ENCODE measurements at places on chromosomes 4 and X.
A peak's percentile ranks its signal among the peaks of the same experiment; 100 is the strongest.

GRCh38 chr4:139975830-139976272, 178.1 kb downstream of the MAML3 start:
- DNase-seq, result no peak
- H3K36me3 ChIP-seq, result peaks cover 10% of the 10 kb centered on the region
- no peak overlapping the region for H3K4me3 ChIP-seq
- H3K27me3 ChIP-seq, result no peaks in the 10 kb centered on the region
- H3K4me1 ChIP-seq, result peaks cover 64% of the 10 kb centered on the region

DNA sequence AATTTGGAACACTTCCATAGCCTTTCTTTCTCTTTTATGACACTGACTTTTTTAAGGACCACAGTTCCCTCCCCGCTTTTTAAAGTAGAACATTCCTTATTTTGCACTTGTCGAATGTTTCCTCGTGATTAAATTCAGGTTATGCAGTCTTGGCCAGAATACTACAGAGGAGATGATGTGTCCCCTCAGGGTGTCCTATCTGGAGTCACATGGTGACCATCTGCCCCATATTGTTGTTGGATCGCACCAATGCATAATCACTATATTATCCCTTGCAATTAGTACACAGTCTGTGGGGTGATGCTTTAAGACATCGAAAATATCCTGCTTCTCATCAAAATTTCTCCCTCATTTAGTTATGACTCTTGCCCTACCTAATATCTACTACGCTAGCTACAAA, 27.4 kb downstream of the WDFY3 start:
- no peaks in the 10 kb centered on the region for H3K4me1 ChIP-seq
- DNase-seq, result no peak
- no peaks in the 10 kb centered on the region for H3K27me3 ChIP-seq
- no peak overlapping the region for H3K4me3 ChIP-seq
- H3K36me3 ChIP-seq, result no peaks in the 10 kb centered on the region

GRCh38 chr4:185142564-185142911, 528 bp upstream of the SLC25A4 start:
- no peak for DNase-seq
- peaks cover 10% of the 10 kb centered on the region for H3K4me1 ChIP-seq
- H3K27me3 ChIP-seq, result peaks cover 51% of the 10 kb centered on the region
- peak overlapping the region; percentile 74 for H3K4me3 ChIP-seq
- H3K36me3 ChIP-seq, result no peaks in the 10 kb centered on the region
- no peak overlapping the region for H3K27ac ChIP-seq

DNA sequence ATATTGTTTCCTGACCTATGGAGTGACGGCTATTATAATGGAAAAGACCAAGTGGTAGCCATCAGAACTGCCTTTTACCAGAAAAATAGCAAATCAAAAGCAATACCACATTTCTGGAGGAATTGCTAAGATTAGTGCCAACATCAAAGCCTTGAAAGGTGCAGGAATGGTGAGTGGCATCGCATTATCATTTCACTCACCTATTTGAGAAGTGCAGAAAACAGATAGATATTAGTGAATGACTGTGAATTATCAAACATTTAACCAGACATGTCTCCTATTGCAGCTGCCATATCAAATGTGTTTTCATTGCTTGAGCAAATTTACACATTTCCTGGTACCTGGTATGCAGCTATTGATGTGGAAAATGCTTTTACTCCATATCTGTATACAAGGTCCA, 1638.1 kb upstream of the PABPC4L start:
- no peak overlapping the region for H3K4me3 ChIP-seq
- no peak for DNase-seq
- H3K4me1 ChIP-seq, result no peaks in the 10 kb centered on the region
- H3K36me3 ChIP-seq, result no peaks in the 10 kb centered on the region

- H3K27ac ChIP-seq, result no peak overlapping the region
- no peak overlapping the region for H3K4me3 ChIP-seq
- no peaks in the 10 kb centered on the region for H3K36me3 ChIP-seq
- peaks cover 2% of the 10 kb centered on the region for H3K27me3 ChIP-seq
- no peaks in the 10 kb centered on the region for H3K4me1 ChIP-seq
Observed at GRCh38 chr4:73593631-73594241, 26.5 kb downstream of the RASSF6 start.

GRCh38 chrX:69178592-69178991, 13.3 kb upstream of the PJA1 start:
- H3K27me3 ChIP-seq, result peaks cover 3% of the 10 kb centered on the region
- H3K4me3 ChIP-seq, result no peak overlapping the region
- H3K27ac ChIP-seq, result no peak overlapping the region
- H3K4me1 ChIP-seq, result no peaks in the 10 kb centered on the region
- no peaks in the 10 kb centered on the region for H3K36me3 ChIP-seq

- H3K4me3 ChIP-seq, result no peak overlapping the region
- no peaks in the 10 kb centered on the region for H3K4me1 ChIP-seq
- H3K36me3 ChIP-seq, result no peaks in the 10 kb centered on the region
- H3K27ac ChIP-seq, result no peak overlapping the region
- H3K27me3 ChIP-seq, result no peaks in the 10 kb centered on the region
- DNase-seq, result no peak
Observed at GRCh38 chr4:113020966-113021365, 28.5 kb upstream of the ANK2 start.

DNA sequence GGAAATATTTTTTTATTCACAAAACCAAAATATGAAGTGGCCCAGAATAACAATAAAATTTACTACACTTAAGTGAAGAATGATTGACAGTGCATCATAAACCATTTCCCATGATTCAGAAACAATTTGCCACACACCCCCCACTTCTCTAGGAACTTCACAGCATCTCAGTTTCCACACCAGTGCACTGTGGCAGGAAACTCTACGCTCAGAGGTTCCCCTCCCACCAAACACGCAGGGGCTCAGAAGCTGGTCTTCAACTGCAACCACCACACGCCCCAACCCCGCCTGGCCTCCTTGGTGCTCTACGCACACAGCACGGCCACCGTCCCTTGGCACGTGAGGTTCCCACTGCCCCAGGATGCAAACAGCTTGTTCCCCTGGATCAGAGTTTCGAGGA, 63.7 kb downstream of the ZFYVE28 start:
- H3K4me3 ChIP-seq, result no peak overlapping the region
- no peak for DNase-seq
- no peaks in the 10 kb centered on the region for H3K36me3 ChIP-seq
- no peaks in the 10 kb centered on the region for H3K27me3 ChIP-seq
- peaks cover 6% of the 10 kb centered on the region for H3K4me1 ChIP-seq

DNA sequence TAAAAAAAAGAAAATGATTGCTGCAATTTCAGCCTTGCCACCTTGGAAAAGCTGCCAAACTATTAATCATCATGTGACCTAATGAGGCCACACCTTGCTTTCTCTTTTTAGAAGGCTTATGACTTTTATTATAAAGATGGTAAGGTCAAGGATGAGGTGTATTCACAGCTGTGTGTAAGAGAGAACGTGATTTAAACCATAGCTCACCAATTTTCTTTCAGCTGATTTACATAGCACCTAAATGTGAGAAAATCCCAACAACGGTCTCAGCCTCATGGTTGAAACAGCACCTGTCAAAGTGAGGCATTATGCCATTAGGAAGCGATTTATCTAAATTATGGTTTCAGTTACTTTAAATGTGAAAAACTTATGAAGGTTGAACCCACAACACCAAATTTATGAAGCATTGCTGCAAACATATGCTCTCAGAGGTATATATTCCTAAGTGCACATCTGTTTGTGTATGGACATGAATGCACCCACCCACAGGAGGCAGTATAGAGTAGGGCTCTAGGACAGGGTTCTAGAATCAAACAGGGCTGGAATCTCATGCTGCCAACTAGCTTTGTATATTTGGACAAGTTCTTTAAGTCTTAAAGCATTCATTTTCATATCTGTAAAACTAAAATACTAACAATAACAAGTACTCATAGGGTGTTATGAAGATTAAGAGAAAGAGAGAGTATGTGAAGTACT, 40.7 kb downstream of the ANXA3 start:
- H3K4me1 ChIP-seq, result no peaks in the 10 kb centered on the region
- no peaks in the 10 kb centered on the region for H3K36me3 ChIP-seq
- peaks cover 4% of the 10 kb centered on the region for H3K27me3 ChIP-seq
- no peak overlapping the region for H3K4me3 ChIP-seq
- no peak for DNase-seq
- H3K27ac ChIP-seq, result no peak overlapping the region

DNA sequence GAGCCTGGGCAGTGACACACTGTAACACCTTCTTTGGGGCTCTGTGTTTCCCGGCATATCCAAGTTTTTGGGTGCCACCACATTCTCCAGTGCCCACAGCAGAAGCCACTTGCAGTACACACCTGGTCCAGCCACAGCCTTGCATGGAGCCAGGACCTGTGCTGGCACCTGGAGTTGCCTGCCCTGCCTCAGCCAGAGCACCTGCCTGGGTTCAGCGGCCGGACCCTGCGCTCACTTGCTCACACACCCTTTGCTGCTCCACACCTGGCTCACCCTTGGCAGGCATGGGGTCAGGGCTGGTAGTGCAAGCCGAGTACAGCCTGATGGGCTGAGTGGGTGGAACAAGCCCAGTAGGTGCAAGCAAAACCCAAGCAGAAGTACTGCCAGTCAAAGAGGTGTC, 1511.1 kb downstream of the TECRL start:
- no peak overlapping the region for H3K4me3 ChIP-seq
- H3K4me1 ChIP-seq, result no peaks in the 10 kb centered on the region
- no peak overlapping the region for H3K27ac ChIP-seq
- H3K36me3 ChIP-seq, result no peaks in the 10 kb centered on the region
- no peak for DNase-seq
- no peaks in the 10 kb centered on the region for H3K27me3 ChIP-seq

DNA sequence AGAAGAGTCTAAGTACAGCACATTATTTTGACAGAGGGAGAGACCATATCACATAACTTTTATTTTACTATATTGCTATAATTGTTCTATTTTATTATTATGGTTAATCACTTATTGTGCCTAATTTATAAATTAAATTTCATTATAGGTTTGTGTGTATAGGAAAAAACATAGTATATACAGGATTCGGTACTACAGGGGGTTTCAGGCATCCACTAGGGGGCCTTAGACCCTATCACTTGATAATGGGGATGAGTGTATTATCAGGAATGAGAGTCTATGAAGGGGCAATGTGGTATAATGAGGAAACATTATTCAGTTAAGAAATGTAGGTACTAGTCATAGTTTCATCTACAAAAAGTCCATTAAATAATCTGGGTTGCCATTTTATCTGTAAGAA, 833.1 kb downstream of the C4orf33 start:
- no peaks in the 10 kb centered on the region for H3K36me3 ChIP-seq
- H3K27ac ChIP-seq, result no peak overlapping the region
- no peak overlapping the region for H3K4me3 ChIP-seq
- no peaks in the 10 kb centered on the region for H3K27me3 ChIP-seq
- H3K4me1 ChIP-seq, result no peaks in the 10 kb centered on the region

GRCh38 chrX:54540289-54540688, 10.3 kb downstream of the GNL3L start:
- H3K4me1 ChIP-seq, result peaks cover 1% of the 10 kb centered on the region
- no peaks in the 10 kb centered on the region for H3K27me3 ChIP-seq
- no peak overlapping the region for H3K4me3 ChIP-seq
- DNase-seq, result no peak

DNA sequence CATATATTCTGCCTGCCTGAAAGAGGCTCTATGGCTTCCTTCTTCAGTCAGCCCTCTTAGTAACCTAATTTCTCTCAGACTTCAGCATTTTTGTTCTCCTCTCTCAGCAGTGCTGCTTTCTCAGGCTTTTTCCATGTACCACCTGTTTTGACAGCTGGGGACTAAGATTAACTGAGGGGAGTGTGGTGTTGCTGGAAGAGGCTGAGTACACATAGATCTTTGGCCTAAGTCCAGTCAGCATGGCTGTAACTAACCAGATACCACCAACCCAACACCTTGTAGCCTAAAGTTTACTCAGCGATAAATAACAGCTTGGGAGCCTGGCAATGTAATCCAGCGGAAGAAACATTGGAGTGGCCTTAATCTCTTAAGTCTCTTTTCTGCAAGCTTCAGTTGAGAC, 85.5 kb downstream of the RTL3 start:
- no peaks in the 10 kb centered on the region for H3K36me3 ChIP-seq
- peaks cover 9% of the 10 kb centered on the region for H3K4me1 ChIP-seq
- no peak overlapping the region for H3K4me3 ChIP-seq
- no peaks in the 10 kb centered on the region for H3K27me3 ChIP-seq
- H3K27ac ChIP-seq, result no peak overlapping the region

DNA sequence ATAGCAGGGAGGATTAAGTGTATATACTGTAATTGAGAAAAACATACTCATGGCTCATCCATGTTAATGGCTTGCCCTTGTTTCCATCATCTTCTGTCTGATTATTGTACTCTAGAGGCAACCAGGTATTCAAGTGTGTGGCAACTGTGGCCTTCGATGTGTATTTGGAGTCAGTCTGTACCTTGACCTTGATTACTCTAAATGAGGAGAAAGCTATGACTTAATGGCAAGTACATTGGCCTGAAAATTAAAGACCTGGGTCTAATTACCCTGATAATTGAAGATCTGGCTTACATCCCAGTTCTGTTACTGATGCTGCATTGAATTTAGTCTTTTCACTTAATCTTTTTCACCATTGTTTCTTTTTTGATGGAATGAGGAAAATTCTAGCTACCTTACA, 409.2 kb downstream of the CCSER1 start:
- H3K36me3 ChIP-seq, result no peaks in the 10 kb centered on the region
- no peak for DNase-seq
- H3K27me3 ChIP-seq, result no peaks in the 10 kb centered on the region
- no peaks in the 10 kb centered on the region for H3K4me1 ChIP-seq

DNA sequence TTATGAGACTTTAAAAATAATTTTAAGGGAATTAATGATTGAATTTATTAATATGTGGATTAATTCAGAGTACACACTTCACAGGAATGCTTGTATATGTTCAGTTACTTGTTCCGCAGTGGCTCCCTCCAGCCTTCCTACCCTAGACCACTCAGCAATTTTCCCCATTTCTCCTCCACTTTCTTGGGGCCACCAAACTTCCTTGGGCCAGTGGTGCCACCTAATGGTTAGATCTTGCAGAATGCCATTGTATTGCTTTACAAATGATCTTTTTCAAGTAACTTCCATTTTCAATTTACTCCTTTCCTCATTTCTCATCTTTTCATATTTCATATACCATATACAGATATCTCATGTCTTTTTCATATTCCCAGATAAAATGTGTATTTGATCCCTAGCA, 3.6 kb upstream of the RNF175 start:
- H3K27me3 ChIP-seq, result peaks cover 36% of the 10 kb centered on the region
- peak; percentile 13 for DNase-seq
- no peak overlapping the region for H3K27ac ChIP-seq
- H3K4me3 ChIP-seq, result no peak overlapping the region
- H3K4me1 ChIP-seq, result peaks cover 4% of the 10 kb centered on the region
